ENCODE measurements at places on chromosomes 7 and 10.

- DNase-seq: no peak
Observed at GRCh38 chr7:80413383-80413945, 98.4 kb downstream of the GNAT3 start.

GRCh38 chr10:106296750-106297392 is 867.6 kb downstream of the SORCS1 start:
- no peak for DNase-seq

DNA sequence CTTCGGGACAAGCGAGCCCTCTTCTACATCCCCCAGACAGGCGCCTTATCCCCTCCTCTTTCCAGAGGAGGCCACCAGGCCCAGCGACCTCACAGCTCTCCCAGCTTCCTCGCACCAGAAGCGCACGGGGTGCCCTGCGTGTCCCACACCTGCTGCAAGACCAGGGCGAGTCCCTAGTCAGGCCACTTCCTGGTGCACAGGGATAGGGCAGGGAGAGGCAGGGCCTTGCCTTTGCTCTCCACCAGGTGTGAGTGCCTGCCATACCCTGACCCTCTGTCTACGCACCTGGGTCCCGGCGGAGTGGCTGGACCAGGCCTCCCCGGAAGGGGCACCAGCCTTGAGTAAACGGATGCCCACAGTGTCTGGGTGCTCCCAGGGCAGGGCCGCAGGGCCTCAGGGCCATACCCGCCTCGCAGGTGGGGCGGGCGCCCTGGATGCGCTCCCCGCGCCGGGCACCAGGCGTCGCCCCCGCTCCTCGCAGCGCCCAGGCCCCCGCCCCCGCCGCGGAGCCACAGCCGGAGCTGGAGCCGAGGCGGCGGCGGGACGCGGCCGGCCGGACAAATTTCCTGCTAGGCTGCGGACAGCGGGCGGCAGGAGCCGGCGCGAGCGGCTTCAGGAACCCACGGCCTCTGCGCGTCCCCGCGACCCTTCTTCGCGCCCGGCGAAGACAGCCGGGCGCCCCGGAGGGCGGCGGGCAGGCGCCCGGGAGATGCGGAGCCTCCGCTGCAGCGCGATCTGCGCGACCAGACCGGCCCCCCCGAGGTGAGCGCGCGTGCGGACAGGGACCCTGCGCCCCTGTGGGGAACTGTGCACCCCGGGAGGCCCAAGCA is at the start of gene PTPRE:
PTPRE (plus strand) TSS at position 556 of the 830 bp plus-strand sequence. CDS start 133,779 bp downstream, outside the sequence.
- no peak for DNase-seq

GRCh38 chr7:87833130-87833529 is 43.0 kb downstream of the SLC25A40 start:
- no peak for DNase-seq

GRCh38 chr7:18901982-18902421 is 215.4 kb downstream of the TWIST1 start:
- DNase-seq: no peak

DNA sequence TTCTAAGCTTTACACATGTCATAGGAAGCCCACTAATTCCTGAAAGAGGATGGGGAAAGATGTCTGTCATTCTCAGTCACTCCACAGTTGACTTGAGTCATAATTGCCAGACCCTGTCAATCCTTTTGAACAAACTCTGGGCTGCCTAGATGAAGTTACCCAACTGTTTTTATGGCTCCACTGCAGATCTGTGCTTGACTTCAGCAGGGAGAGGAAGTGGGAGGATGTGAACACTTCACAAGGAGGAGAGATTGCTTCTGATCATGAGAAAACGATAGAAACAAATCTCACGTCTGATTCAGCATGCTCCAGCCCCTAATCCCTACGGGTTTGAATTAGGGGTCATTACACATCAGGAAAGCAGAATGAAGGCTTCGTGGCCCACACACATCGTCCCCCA is 596.6 kb upstream of the CELF2 start:
- DNase-seq: no peak

DNA sequence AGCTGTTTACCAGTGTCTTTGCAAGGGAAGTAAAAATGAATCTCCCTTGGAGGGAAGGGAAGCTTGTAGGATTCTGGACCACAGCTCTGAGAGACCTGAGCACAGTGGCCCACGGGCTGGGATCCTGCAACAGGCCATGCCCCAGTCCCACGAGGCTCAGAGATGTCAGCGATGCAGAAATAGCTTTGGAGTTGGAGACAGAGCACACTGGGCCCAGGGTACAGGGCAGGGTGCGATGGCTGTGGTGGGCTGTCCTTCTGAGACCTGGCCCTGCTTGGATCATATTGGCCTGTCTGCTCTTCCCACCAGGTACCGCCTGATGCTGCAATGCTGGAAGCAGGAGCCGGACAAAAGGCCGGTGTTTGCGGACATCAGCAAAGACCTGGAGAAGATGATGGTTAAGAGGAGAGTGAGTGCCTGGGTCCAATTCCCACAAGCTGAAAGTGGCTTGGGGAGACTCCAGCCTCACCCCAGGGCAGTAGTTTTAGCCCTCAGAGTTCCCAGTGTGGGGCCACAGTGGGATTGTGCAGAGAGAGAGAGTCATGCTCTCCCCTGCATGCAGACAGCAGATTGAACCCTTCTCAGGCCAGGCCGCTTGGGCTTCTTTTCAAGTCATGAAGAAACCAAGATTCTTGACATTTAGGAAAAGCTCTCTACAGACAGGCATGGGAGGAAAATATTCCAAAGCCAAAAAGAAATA is 13.5 kb upstream of the CSGALNACT2 start:
- no peak for DNase-seq
